Articular chondrocyte of knee joint (primary cell): ENCODE measurements at places on chromosomes 3 and 15. TPM values are rescaled to one million over a fixed set of nuclear protein-coding genes. Genes with fewer than 3 reads are reported as not detected.

PLSCR2 gene
- total RNA-seq: 0.54 TPM in 1 of 2 replicates, not detected in the other

PLIN1 gene
- 0.91 and 1.2 TPM in 2 replicates for total RNA-seq

CCDC54 gene
- total RNA-seq: not detected in 2 replicates

SI gene
- not detected in 2 replicates for total RNA-seq

CALML4 gene
- total RNA-seq: 1.8 and 2.2 TPM in 2 replicates

FETUB gene
- not detected in 2 replicates for total RNA-seq

SAMMSON gene
- total RNA-seq: not detected in 2 replicates

SATB1 gene
- total RNA-seq: 11.1 and 14.1 TPM in 2 replicates

TMEM45A gene
- total RNA-seq: 94.2 and 99.8 TPM in 2 replicates

GP5 gene
- under 0.01 and 0.13 TPM in 2 replicates for total RNA-seq

DLL4 gene
- total RNA-seq: 0.11 TPM in 1 of 2 replicates, not detected in the other

LTK gene
- 0.11 and 0.13 TPM in 2 replicates for total RNA-seq

TEX55 gene
- total RNA-seq: not detected in 2 replicates
